ENCODE measurements at places on chromosomes 7 and 10.

DNA sequence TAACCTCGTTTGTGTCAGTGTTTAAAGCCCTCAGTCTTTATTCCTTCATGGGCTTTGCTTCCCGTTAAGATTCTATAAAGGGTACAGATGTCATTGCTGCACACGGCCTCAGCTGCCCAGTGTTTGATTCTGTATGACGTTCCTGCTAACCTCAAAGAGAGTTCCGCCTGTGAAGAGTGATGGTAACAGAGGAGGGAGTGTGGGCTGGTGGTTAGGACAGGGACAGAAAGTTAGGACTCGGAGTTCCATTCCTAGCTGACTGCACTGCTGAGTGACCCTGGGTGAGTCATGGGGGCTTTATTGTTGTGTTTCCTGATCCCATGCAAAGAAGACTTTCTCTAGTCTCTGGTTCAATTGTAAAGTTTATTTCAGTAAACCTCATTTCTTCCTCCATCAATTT lies 227.1 kb downstream of the DYNC1I1 start:
- no peak for DNase-seq

DNA sequence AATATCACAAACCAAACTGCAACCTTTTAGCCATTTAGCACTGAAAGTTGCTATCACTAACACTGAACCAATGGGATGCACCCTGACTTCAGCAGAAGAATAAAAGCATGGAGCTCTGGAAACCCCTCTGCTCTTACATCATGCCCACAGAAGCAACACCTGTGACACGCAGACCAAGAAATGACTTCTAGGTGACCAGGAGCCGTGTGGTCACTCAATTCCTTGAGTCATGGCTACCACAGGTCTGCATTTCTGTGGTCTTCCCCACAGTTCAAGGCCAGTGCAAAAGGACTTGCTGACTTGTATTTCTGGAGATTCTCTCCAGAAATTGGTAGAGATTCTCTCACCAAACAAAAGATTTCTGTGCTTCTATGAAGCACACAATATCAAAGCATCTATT lies 38.3 kb downstream of the NRCAM start:
- no peak for DNase-seq

GRCh38 chr7:142716596-142716995 lies 32.7 kb upstream of the PRSS1 start:
- no peak for DNase-seq

GRCh38 chr7:13047061-13047460 lies 359.6 kb downstream of the ARL4A start:
- DNase-seq, result no peak

DNA sequence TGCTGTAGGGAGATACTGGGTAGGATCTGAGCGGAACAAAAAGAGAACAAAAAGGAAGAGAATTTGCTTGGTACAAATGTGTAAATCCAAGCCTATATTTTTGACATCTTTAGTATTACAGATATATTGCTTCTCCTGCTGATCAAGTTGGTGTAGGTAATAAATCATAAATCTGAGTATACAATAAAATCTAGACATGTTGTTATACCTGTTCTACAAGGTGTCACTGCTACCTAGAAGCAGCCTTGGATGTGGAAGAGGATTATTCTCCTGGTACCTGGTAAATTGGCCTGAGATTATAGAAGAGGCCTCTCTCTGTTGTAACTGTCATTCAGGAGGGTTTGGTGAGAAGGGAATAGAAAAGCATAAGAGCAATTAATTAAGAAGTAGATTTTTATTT lies 89.9 kb upstream of the LSM8 start:
- DNase-seq, result no peak

- DNase-seq, result peak; percentile 87
These were observed 52.3 kb upstream of the TMEM229A start for GRCh38 chr7:124085179-124085578.

Measured in head of caudate nucleus (tissue), 42 donors.